Neuronal stem cell (in vitro differentiated cells): ENCODE measurements at places on chromosomes 5 and 9.

DNA sequence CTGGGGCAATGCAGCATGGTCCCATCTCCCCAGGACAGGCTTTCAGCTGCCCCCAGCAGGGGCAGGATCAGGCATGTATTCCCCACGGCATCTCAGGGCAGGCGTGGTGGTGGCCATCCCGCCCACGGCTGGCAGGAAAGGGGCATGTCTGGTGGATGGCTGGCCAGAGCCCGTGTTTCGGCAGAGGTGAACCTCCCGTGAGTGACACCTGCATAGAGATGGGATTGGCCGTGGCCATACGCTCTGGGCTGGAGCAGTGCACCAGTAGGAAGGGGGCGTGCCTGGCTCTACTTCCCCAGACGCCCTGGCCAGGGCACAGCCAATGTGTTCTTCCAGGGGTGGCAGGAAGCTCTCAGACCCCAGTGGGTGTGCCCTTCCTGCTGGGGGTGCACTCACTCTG lies 139.1 kb downstream of the ZNF354C start:
- DNase-seq: no peak

DNA sequence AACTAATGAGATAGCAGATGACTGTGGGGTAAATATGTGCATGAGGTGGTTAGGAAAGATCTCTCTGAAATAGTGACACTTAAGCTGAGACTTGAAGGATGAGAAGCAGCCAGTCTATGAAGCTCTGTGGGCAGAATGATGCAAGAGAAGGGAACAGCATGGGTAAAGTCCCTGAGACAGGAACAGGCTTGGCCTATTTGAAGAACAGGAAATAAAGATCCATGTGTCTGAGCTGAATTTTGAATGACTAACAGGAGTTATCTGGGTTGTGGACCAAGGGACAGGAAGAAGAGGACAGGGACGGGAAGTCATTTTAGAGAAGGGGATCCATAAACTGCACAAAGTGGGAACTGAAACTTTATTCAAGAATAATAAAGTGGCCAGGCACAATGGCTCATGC lies 25.6 kb upstream of the HMGCS1 start:
- DNase-seq: no peak

- peak; percentile 46 for DNase-seq
Observed at GRCh38 chr5:14250084-14250695, 107.0 kb downstream of the TRIO start.

DNA sequence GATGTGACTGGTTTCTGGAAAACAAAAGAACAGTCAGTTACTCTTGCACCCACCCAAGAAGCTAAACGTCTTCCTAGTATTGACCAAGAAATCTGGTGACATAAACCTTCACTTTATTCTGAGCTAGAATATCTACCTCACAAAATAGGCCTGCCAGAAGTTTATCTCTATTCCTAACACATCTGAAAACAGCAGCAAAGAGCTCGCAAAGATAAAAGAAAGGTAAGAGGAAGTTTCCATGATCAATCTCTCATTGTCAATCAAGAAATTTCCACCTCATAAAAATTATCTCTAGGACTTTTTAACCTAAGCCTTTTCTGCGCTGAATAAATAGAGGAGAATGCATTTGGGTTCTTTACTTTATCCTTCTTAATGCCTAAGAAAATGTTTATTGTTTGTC lies 17.3 kb upstream of the ZNF474 start:
- no peak for DNase-seq

GRCh38 chr5:168290902-168291341 lies 523 bp upstream of the WWC1 start:
- no peak for DNase-seq

DNA sequence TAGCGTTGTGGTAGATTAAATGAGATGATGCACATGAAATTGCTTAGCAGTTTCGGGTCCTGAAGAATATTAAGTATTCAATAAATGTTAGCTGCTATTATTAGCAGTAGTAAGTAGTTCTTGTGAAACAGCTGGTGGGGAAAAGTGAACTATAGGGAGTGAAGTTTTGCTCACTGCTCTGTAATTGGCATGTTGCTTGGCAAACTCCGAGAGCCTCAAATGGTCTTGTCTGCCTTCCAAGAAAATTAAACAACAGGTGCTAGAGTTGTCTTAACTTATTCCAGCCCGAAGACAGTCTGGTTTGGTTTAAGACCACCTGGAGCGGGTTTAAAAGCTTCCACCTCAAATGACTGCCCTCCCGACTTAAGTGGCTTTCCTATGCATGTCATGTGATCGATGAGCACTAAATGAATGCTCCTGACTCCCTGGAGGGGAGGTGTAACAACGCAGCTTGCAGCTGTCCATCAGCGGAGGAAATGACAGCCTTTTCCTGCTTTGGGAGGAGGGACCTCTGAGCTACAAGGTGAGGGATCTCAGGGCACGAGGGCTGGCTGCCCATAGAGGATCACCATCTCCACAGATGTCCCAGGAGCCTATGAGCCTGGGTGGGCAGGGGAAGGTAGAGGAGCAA lies 202.9 kb upstream of the PANK3 start:
- no peak for DNase-seq

- DNase-seq: no peak
Observed at GRCh38 chr5:101112645-101113044, 209.6 kb upstream of the ST8SIA4 start.

DNA sequence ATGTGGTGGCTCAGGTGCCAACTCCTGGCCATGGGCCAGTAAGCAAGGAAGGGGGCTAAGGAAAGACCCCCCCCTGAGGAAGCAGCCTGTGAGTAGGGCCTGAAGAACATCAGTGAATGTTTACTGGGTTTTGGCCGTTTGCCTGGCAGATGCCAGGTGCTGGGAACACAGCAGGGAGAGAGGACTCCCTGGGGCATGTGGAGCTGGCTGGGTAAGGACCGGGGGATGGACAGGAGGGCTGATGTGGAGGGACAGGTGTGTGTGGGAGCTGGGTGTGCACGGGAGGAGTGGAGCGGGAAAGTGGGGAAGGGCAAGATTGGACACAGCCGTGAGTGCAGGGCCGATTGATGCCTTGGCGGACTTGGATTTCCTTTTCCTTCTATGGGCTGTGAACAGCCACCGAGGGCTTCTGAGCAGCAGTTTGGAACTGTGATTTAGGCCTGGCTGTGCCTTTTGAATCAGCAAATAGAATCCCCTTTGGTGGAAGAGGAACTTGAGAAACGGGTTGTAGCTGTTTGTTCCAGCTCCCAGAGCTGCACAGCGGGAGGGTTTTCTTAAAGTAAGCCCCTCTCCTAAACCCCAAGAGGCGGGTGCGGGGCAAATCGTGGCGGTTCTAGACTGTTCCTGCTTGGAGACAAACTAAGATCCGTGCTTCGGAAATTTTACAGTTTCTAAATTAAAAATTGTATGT lies 3.1 kb downstream of the HMCN2 start:
- no peak for DNase-seq

DNA sequence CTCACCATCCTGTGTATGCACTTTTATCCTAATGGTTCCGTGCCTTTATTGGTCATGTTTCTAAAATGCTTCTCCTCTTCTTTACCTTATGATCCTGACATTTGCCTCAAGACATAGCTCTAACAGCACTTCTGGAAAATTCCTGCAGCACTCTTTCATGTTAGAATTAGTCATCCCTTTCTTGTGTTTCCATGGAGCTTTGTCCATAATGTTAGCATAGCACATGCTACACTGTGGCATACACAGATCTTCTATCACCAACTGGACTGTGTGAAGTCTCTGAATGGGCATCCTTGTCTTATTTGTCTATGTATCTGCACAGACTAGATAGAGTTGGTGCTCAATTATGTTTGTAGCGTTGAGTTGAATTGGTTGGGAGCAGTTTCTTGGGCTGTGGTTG lies 2.0 kb downstream of the SCGB3A2 start:
- DNase-seq: no peak

GRCh38 chr5:110735556-110735955 lies 3.3 kb upstream of the SLC25A46 start:
- no peak for DNase-seq

GRCh38 chr5:151492729-151493128 lies 45.3 kb downstream of the SLC36A1 start:
- DNase-seq: no peak

- no peak for DNase-seq
Observed at GRCh38 chr5:78016863-78017529, 240.9 kb upstream of the TBCA start.

DNA sequence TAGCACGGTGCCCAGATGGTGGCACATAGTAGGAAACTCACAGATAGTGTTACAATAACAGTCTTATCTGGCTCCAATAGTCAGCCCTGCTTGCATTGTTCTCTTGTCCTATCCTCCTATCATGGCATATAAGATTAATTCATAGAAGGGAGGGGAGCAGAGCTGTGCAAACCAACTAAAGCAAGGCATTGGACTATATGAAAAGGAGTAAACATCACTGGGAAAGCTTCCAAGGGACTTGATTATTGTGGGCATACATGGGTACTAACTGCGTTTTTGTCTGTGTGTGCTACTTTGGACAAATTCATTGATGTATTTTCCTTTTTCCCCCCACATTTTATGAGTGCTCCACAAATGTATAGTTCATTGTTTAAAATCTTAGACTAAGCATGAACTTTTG lies 43.8 kb upstream of the C5orf47 start:
- no peak for DNase-seq

- no peak for DNase-seq
Observed at GRCh38 chr9:14158916-14159315, 155.0 kb downstream of the NFIB start.

DNA sequence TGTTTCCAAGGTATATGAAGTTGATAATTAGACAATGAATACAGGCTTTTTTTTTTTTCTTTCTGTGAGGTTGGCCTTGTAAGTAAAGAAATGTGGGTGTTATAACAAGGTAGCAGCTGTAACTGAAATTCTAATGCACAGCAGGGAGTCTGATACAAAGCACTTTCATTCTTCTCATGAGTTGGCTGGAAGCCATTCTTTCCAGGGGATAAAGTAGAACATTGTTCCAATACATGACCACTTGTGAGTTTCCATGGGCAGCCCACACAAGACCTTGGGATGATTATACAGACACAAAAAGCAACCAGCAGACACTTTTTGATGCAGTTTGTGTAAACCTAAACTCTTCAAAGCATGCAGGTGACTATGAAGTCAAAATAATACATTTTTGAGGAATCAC lies 1785.9 kb upstream of the WWC1 start:
- DNase-seq: peak; percentile 27

DNA sequence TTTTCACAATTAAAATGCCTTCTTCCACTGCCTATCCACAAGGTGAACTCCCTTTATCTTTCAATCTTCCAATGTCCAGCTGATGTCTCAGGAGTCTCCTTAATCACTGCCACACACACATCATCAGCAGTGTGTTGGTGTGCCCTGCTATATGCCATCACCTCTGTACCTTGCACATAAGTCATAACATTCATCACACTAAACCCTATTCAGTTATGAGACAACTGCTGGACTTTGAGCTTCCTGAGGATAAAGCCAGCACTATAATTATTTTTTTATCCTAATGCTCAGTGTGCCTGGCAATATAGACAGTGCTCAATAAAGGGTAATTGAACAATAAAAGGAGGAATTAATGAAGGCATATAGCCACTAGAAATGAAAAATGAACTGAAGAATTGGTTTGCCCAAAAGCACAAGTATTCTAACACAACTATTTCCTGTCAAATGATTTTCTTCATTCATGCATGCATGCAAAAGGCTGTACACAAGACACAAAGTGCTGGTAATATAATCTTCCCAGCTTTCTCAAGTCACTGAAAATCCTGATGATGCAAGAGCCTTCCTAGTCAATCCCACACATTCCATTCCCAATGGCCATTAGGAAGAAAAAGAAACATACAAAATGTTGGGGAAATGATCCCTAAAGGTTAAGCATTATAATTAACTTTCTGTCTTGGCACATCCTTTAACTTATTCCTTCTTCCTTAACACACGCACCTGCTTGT lies 32.4 kb downstream of the LPAR1 start:
- DNase-seq: no peak

DNA sequence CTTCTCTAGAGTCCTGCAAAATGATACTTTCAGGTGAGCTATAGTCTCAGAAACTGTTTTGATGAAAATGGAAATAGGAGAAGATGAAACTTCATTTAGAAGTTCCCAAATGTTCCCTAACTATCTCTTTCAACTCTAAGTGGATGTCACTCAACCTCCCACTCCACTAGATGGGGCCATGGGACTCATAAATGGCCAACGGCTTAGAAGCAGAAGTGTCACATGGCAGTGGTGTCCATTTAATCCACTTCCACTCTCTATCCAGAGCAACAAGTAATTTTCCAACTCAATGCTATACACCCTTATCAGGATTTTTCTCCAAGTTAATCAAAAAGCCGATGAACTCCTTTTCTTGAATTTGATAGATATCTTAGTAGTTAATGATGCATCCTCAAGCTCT lies 295.7 kb downstream of the EDIL3 start:
- DNase-seq: no peak

DNA sequence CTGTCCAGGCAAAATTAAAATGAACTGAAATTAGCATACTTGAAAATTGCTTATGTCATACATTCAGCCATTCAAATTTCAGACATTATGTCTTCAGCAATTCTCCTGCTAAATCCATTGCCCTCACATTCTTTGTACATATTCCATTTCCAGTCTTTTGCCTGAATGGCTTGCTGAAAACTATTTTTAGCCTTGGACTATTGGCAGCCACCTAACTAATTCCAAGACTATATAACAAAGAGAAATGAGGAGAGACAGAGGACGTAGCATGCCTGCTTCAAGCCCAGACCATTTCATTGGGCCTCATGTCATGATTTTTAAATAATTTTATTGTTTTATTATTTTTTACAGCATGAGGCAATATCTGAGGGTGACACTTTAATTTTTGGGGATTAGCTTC lies 100.3 kb downstream of the MRPS30 start:
- DNase-seq: no peak

DNA sequence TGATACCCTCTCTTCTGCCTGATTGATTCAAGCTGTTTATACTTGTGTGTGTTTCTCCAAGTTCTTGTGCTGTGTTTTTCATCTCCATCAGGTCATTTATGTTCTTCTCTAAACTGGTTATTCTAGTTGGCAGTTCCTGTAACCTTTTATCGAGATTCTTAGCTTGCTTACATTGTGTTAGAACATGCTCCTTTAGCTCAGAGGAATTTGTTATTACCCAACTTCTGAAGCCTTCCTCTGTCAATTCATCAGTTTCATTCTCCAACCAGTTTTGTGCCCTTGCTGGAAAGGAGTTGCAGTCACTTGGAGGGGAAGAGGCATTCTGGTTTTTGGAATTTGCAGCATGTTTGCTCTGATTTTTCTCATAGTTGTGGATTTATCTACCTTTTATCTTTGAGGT lies 126.2 kb upstream of the FTMT start:
- DNase-seq: no peak

DNA sequence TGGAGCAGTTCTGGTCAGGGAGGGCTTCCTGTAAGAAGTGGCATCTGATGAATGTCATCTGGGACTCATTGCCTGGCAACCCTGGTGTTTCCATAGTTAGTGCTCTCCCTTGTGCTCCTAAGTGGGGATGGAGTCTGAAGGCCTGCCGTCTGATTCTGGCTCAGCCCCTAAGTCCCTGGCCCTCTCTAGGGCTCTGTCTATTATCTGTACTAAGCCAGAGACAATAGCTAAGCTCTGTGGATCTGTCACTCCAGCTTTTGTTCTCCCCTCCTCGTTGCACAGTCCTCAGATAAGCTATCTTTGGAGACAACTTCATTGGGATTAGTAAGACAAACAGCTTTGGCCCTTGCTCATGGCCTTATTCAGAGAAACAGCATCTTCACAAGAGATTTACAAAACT lies 30.6 kb upstream of the TTC1 start:
- DNase-seq: no peak

GRCh38 chr9:73216100-73216499 lies 64.4 kb downstream of the ANXA1 start:
- DNase-seq: no peak
